ENCODE measurements at places on chromosomes 6 and 20.
A peak's percentile ranks its signal among the peaks of the same experiment; 100 is the strongest.

GRCh38 chr20:48425321-48425720 is 402.5 kb downstream of the PREX1 start:
- DNase-seq = no peak

- DNase-seq = no peak
Observed at GRCh38 chr6:12645941-12646340, 70.6 kb upstream of the PHACTR1 start.

DNA sequence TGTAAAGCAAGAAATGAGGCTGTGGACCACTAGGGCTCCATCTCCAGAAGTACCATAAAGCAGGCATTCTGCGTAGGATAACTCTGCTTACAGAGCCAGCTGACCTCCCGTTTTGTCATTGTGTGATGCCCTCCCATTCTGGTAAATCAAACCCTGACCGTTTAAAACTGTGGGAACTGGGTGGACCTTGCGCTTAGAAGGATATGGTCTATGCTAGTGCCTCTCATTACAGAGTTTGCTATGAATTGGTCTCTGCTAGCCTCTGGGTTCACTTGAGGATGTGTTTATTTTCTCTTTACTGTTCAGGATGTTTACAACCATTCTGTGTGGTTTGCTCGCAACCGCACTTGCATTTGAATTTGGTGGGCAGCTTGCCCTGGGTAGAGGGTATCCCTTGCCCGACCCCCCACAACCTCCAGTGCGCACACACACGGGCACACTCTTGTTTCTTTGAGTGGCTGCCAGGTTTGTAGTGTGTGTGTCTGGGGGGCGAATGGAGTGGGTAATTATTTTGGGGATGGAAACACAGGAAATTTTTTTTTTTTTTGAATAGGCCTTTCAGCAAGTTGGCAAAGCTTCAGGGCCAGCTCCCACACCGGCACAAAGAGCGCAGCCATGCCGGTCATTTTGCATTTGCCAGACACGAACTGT is 198.3 kb downstream of the JARID2 start:
- DNase-seq = no peak

DNA sequence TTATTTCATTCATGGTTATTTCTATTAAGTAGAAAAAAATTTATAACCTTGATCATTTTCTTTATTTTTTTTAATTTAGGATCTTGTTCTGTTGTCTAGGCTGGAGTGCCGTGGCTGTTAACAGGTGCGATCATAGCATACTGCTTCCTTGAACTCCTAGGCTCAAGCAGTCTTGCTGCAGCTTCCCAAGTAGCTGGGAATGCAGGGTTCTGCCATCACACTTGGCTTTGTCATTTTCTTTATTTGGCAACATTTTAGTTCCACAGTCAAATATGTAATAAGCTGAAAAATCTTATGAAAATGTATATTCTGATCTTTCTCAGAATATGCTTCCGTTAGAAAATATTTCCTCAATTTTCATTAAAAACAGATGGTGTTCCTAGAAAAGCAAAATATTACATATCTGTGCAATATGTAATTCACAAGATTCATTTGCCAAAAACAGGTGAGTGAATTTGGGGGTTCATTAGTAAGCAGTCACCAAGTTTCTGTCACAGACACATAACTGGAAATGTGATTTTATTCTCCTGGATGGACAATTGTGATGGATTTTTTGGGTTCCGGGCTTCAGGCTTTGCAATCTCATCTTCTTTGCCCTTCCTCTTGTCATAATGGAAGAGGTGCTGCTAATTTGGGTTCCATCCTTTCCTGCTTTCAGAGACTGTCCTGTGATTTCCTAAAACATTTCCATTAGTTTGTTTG is 21.5 kb downstream of the AMD1 start:
- DNase-seq = no peak

- DNase-seq = no peak
Observed at GRCh38 chr6:157131250-157131649, 192.1 kb downstream of the TMEM242 start.

- DNase-seq = no peak
Observed at GRCh38 chr20:37856932-37857660, 45.8 kb upstream of the VSTM2L start.

GRCh38 chr6:144840619-144841018 is 555.5 kb downstream of the UTRN start:
- no peak for DNase-seq

- DNase-seq = no peak
Observed at GRCh38 chr6:125886021-125886420, 70.5 kb upstream of the HINT3 start.

DNA sequence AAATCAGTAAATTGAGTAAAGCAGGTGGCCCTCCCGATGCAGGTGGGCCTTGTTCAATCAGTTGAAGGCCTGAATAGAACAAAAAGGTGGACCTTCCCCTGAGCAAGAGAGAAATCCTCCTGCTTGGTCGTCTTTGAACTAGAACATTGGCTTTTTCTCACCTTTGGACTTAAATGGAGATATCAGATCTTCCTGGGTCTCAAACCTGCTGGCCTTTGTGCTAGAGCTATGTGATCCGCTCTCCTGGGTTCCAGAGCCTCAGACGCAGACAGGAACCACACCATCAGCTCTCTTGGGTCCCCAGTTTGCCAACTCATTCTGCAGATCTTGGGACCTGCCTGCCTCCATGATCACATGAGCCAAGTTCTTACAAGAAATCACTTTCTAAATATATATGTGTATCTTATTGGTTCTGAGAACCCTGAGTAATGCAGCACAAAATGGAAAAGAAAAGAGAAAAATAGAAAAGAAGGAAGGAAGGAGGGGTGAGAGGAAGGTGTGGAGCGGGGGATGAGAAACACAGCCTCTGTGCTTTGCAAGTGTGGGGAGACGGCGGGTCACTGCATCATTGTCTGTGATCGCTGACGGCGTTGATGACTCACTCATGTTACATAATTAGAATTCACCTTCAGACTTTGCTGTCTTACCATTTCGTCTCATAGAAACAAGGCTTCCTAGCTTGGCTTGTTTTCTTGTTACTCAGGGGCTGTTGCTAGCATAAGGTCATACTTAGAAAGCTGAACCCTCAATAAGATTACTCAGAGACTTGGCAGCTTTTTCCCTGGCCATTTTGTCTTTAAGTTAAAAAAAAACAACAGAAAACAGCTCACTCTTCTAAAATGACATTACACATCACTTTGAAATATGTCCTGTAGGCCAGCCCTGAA is 85.7 kb upstream of the NEDD9 start:
- DNase-seq = peak; percentile 78

- DNase-seq = no peak
Observed at GRCh38 chr6:29925321-29925720, 17.0 kb upstream of the HLA-A start.

DNA sequence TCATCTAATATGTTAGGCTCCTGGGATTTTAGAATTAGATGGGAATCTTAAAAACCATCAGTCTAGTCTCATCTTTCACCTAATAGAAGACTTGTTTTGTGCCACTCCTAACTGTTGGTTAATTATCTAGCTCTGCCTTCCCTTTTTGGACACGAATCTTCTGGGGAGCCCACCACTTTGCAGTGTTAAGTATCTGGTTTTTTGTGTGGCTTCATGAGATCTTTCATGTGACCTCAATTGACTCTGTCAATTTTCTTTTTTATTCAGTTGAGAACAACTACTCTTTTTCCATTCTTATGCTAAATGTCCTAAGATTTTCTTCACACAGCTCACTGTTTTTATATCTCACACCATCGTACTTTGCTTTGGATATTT is 16.9 kb downstream of the TBPL1 start:
- no peak for DNase-seq

GRCh38 chr20:14062786-14063185 is 67.5 kb downstream of the MACROD2 start:
- no peak for DNase-seq

- DNase-seq = no peak
Observed at GRCh38 chr6:5746053-5746758, 260.5 kb downstream of the NRN1 start.

DNA sequence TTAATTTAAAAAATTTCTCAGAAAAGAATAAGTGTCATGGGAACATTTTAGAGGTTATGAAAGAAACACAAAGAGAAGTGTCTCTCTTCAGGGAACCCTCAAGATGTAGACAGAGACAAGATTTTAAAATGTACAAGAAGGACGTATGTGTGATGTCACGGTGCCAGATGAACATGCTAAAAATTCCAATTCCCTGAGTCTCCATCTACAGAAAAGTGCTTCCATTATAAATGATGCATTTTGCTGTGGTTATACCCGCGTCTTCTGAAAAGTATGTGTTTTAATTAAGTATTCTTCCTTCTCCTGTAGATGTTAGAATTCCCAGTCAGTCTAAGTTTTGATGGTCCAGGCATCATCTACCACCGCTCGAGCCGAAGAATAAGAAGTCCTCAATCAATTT is 489.1 kb downstream of the PREX1 start:
- no peak for DNase-seq

GRCh38 chr20:47677635-47678453 is 107.4 kb downstream of the SULF2 start:
- DNase-seq = peak; percentile 44

DNA sequence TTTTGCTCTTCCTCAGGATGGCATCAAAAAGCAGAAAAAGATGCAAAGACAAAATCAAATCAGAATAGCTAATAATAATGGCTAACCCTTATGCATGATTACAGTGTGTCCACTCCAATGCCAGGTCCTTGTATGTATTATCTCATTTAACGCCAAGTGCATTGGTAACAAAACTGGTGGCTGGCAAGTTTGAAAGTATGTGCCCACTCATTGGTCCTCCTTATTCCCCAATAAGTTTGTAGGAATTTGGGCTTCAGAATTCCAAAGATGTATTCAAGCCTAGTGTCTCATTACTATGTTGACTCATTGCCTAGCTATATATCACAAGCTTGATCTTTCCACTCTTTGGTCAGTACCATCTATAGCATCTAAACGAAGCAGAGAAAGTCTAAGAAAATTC is 196.6 kb downstream of the GJA10 start:
- DNase-seq = no peak

GRCh38 chr6:2124260-2124709 is 121.1 kb downstream of the GMDS start:
- DNase-seq = no peak

GRCh38 chr6:34496103-34496685 is 30.3 kb downstream of the PACSIN1 start:
- DNase-seq = no peak

GRCh38 chr20:17227219-17227575 is 357 bp downstream of the PCSK2 start:
- DNase-seq = no peak

DNA sequence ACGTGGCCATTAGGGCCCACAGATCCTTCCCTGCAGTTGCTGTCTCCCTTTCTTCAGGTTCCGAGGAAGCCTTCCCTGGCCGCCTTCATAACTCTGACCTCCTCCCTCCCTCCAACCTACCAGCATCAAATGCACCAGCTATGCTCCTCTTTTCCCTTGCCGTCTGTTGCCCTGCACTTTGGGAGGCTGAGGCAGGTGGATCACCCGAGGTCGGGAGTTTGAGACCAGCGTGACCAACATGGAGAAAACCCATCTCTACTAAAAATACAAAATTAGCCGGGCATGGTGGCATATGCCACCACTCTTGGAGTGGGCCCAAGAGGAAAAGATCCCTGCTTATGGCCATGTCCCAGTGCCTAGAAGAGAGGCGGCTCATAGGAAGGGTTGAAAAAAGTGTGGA is 31.8 kb downstream of the RNASET2 start:
- no peak for DNase-seq

DNA sequence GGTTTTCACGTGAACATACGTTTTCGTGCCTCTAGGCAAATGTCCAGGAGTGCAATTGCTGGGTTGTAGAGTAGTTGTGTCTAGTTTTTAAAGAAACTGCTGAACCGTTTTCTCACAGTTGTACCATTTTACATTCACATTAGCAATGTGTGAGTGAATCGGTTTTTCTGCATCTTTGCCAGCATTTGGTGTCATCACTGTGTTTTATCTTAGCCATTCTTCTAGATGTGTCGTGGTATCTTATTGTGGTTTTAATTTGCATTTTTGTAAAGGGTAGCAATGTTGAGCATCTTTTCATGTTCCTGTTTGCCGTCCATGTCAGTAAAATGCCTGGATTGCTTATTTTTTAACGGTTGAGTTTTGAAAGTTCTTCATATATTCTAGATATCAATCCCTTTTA is 10.2 kb downstream of the DOK5 start:
- no peak for DNase-seq

DNA sequence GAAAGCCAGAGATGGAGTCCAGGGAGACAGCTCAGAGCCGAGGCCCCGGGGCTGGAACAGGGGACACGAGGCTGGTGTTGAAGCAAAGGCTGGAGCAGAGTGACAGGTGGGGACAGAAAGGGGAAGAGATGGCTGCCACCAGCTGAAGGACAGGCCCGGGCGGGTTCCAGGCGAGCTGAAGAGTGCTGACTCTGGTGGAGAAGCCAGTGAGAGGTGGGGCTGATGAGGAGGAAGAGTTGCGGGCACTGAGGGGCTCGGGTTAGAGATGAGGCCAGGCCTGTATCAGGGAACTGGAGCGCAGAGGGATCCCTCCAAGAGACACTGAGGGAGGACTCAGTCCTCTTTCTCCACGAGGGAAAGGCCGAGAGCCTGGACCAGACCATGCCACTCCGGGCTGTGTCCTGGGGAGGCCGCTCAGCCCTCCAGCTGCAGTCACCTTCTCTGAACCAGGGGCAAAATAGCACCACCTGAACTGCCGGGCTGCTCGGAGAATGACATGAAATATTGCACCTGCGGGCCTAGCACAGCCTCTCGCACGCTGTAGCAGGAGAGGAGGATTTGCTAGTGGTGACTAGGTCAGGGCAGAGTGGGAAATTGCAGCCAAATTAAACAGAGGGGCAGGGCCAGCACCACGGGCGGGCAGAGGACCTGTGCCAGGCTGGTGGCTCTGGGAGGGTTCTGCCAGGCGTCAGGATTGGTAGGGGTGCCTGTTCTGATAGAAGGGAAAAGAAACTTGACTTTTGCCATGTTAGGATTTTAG is 175.9 kb downstream of the ZDHHC14 start:
- no peak for DNase-seq

- peak; percentile 36 for DNase-seq
Observed at GRCh38 chr6:139173172-139173571, 38.3 kb downstream of the HECA start.

DNA sequence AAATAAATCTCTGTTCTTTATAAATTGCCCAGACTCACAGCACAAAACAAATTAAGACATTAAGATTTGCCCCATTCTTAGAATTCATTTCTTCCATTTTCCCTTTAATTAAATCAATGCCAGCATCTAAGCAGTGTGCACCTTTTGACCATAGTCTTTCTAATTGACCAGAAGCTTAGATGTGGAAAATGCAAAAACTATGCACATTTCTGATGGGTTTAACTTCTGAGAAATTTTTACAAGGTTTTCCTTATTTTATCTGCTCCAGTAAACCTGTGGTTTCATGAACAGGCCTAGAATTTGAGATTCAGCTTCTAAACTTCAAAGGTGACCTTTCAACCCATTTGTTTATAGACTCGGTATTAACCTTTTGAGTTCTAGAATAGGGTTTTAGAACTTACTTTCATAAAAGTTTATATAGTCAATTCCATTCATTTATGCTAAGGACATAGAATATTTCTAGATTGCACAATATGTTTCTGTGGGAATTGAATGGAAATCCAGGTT is 437.8 kb upstream of the HSF2 start:
- no peak for DNase-seq

GRCh38 chr6:70507161-70507560 is 59.6 kb upstream of the SDHAF4 start:
- no peak for DNase-seq
